ENCODE measurements at places on chromosomes 11 and 22.

- DNase-seq, result no peak
Measured at GRCh38 chr11:116927163-116927974, 89.9 kb upstream of the APOA1 start.

- no peak for DNase-seq
Measured at GRCh38 chr11:68550485-68550817, 89.9 kb downstream of the PPP6R3 start.

- no peak for DNase-seq
Measured at GRCh38 chr11:66850588-66851238, 6.2 kb upstream of the LRFN4 start.

GRCh38 chr11:119580081-119580480 is 148.9 kb downstream of the NECTIN1 start:
- no peak for DNase-seq

DNA sequence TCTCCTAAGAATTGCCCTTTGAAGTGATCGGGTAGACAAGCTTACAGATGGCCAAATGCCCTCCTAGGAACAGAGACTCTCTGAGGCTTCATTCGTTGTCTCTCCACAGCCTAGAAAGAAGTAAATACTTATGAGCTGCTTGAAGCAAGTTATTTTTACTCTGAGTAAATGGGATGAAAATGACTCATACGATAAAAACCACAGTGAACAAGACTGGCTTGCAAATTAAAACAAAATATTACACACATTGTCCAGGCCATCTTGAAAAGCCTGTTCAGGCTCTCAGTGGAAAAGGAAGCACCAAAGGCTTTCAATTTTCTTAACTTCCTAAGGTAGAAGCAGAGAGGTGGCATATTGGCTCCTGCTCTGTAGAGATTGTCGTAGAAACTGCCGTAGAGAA is 294.2 kb downstream of the NELL1 start:
- DNase-seq, result no peak

GRCh38 chr11:12857572-12857971 is 151.5 kb upstream of the RASSF10 start:
- no peak for DNase-seq

GRCh38 chr11:133712051-133712560 is 133.2 kb downstream of the SPATA19 start:
- no peak for DNase-seq

- no peak for DNase-seq
Measured at GRCh38 chr11:127073621-127074020, 73.1 kb upstream of the KIRREL3 start.

DNA sequence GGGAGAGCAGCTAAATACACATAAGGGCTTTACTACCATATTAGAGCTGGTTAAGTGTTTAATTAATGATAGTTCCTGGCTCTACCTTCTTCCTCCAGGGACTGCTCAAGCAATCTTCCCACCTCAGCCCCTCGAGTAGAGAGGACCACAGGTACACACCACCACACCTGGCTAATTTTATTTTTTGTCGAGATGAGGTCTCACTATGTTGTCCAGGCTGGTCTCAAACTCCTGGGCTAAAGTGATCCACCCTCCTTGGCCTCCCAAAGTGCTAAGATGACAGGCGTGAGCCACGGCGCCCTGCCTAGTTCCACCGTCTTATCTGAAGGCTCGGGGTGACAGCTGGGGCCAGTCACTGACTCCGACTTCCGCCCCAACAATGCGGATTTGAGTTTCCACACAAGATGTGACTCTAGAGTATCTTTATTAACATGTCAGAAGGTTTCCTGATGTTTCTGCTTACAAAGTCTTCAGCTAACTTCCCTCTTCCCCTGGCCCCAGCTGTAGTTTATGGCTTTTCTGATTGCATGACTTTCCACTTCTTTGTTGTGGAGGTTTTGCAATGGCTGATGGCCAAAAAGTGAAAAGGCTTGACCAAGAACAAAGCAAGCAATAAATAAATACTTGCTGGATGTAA is 16.8 kb downstream of the TPST2 start:
- no peak for DNase-seq

DNA sequence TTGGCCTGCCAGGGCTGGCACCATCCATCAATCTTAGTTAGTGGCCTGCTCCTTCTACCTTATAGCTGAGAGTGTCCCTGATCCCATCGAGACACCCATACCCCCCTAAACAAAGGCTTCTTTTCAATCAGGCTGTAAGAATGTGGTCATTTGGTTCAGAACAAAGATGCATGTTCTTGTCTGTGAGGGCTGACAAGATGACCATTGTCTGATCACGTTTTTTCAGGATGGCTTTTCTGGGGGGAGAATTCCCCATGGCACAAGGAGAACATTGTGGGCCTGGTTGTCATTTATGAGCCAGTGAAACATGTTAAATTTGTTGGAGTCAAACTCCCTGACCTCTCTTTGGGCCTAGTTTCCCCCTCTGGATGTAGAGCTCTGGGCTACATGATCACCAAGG is 160.4 kb downstream of the INSC start:
- no peak for DNase-seq

GRCh38 chr11:126424471-126425039 is 69.1 kb downstream of the ST3GAL4 start:
- no peak for DNase-seq

GRCh38 chr11:57244911-57245310 is 7.9 kb upstream of the APLNR start:
- no peak for DNase-seq

DNA sequence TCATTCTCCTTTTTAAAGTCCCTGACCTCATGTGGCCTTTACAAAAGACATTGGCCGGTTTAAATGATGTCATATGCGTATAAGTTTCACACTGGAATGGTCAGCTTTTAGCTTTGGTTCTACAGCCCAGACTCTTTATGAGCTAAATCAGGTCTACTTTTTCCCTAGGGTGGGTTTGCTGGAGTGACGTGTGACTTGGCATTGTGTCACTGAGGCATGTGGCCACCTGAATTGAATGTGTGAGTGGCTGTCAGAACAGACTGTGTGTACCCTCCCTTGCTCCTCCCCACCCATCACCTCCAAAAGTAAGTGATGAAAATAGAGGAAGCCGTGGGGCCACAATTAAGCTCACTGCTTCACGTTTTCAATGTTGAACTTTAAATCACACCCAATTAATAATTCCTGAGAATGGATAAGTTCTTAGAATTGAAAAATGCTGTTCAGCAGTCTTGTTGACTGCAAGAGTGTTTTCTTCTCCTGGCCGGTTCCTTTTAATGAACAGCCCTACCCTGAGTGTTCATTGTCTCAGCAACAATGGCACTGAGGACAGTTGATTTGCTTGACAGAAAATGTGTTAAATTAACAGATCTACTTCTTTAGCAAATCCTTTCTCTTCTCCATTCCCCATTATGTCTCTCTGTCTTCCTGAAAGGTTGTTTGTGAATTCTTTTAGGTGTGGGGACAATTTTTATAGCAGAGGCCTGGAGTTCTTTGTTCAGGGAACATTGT is 11.3 kb downstream of the CECR2 start:
- no peak for DNase-seq

DNA sequence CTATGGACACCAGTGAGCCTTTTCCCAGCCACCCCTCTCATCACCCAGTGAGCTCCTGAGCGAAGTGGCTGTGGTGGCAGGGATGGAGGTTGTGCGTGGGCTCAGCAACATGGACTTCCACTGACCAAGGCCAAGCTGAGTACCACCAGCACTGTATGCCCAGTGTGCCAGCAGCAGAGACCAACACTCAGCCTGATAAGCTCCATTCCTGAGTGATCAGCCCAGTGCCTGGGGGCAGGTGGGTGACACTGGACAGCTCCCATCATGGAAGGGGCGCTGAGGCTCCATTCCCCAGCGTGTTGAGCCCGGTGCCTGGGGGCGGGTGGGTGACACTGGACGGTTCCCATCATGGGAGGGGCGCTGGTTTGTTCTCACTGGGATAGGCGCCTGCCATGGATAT is 17.6 kb upstream of the CD81 start:
- DNase-seq, result no peak

Data from cortex of kidney (tissue), 1 donor.